WERI-Rb-1 (cell line): ENCODE measurements at places on chromosomes 1 and 21.

DNA sequence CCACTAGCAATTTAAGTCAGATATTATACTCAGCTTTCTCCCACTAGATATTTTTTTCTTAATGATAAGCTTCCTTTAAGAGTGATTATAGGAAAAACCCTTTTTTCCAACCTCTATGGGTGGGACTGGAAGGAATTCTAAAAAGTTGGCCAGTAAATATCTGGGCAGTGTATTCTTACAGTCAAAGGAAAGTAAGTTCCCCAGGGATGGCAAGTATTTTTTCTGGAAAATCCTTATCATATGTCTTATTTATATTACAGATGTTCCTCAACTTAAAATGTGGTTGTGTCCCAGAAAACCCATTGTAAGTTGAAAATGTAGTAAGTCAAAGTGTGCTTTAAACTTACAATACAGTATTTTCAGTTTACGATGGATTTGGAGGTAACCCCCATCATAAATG, 29.2 kb downstream of the CMPK1 start:
- DNase-seq = no peak

DNA sequence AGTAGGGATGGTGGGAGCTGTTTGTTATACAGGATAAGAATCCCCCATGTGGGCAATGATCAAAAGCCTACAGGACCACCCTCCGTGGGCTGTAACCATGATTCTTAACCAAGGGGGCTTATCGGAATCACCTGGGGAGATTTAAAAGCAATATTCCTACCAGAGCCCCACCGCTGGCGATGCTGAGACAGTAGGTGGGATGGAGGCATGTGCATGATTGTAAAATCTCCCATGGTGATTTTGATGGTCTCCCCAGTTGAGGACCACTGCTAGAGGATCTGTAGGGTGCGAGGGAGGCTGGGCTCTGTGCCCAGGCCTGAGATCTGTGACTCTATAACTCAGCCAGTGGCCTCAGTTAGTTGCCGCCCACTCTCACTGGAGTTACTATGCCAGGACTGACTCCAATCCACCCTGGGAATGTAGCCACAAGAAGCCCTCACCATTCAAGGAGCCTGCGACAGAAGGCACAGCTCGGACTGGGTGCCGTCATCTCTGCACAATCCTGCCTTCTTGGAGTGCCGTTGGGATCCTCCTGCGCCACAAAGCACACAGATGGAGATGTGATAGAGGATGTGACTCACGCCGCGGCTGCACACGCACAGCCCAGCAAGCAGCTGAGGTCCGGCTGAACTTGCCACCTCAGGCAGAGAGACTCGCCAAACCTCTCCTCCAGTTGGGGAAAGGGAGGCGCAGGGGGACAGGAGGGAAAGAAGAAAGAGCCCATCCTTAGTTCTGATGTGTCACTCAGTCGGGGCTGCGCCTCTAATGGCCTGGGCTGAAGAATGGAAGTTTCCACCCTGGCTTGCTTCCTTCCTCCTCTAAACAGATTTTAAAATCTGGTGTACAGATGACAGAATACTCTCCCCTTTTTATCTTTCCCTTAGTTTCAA, 26.5 kb downstream of the AKNAD1 start:
- no peak for DNase-seq

GRCh38 chr1:2398871-2399270, 7.2 kb downstream of the RER1 start:
- DNase-seq = no peak

GRCh38 chr1:89633800-89634625, 1.1 kb downstream of the LRRC8C start:
- DNase-seq = no peak

DNA sequence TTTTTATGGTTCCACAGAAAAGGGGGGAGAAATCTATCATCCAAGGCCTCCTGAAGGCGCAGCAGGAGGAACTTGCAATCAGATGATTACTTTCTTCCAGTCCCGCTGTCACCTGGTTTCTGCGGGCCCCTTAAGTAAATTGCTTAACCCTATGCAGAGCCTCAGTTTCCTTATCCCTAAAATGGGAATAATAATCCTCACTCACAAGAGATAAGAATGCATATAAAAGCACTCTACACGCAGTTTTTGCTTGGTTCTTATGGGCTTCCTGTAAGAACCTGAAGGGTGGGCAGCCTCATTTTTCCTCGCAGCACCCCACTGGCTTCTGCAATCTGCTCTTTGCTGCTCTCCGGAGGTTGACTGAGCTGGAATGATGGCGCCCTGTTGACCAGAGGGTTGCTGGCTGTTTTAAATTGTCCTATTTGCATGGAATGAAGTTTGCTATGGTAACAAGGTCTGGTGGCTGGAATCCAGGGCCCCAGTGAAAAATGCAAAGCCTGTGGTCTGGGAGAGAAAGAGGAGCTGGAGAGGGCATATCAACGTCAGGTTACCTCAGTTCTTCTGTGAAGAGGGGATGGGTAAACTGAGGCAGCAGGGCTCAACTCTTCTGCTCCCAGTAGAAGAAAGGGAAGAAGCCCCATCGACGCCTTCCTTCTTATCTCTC, 1.0 kb upstream of the KAZN start:
- DNase-seq = no peak

- no peak for DNase-seq
These were observed 74.0 kb downstream of the NPHP4 start for GRCh38 chr1:5918275-5918649.

DNA sequence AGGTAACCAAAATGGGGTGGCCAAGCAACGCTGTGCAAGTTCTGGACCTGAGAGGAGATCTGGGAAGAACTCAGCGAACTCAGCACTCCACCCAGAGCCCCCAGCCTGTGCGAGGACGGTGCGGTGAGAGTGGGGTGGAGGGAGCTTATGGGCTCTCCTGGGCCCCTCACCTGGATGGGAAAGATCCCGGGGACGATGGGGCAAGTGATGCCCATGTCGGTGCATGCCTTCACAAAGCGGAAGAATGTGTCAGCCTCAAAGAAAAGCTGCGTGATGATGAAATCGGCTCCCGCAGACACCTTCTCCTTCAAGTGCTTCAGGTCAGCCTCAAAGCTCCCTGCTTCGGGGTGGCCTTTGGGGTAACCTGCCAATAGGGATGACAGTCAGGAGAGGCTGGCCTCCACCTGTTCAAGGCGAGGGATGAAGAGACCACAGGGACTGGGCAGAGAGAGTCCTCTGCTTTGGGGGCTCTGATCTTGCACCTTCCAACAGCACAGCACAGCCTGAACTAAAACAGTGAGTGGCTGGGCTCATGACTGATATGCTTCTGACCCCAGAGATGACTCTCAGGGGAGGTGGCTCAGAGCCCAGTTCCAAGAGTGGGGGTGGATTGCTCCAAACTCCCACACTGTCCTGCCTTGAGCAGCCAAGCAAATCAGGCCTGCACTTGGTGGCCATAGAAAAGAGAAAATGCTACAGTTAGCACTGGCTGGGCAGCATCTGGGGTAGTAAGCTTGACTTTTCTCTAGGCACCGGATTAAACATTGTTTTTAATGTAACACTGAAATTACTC, 9.5 kb downstream of the MTHFR start:
- no peak for DNase-seq

GRCh38 chr1:91511386-91511785, 10.7 kb downstream of the CDC7 start:
- DNase-seq = no peak

DNA sequence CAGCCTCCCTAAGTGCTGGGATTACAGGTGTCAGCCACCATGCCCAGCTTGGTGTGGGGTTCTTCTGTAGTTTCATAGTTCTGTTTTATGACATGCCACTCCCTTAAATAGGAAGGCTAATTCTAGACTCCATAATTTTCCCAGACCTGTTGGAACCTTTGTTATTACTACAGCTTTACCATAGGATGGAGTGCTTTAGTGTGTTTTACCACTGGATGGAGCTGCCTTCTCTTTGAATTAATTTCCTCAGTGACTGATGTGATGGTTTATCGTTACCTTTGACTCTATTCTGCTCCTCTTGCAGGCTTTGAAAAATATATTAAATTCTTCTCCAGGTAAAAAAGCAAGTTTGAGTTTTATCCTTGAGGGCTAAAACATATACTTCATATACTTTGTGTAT, 84.6 kb upstream of the NEK7 start:
- DNase-seq = no peak

DNA sequence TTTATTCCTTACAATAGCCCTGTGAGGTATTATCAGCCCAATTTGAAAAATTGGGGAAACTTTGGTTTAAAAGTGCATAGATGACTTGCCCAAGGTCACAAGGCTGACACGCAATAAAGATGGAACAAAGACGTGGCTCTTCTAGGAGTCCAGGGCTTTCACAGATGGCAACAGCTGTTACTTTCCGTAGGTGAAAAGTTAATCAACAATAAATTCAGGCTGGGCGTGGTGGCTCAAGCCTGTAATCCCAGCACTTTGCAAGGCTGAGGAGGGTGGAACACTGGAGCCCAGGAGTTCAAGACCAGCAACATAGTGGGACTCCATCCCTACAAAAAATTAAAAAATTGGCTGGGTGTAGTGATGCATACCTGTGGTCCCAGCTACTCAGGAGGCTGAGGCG, 87.8 kb upstream of the ATF3 start:
- peak; percentile 59 for DNase-seq

DNA sequence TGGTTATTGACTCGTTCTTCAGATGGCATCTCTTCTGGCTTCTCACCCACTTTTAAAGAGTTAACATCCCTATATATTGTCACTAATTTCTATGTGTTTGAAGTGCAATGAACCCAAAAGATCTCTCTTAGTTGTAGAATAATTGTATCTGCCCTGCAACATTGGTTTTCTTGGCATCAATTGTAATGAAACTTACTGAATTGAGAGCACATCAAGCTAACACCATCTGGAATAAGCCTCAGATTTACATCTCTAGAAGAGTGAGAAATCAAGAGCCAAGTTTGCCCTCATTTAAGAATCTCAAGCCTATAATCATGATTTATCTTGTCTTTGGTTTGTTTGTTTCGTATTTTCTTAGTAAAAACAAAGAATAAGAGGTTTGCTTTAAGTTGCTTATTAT, 372.6 kb upstream of the LRRC7 start:
- DNase-seq = no peak

- no peak for DNase-seq
These were observed 57.2 kb downstream of the AGPAT3 start for GRCh38 chr21:43921979-43922945.

DNA sequence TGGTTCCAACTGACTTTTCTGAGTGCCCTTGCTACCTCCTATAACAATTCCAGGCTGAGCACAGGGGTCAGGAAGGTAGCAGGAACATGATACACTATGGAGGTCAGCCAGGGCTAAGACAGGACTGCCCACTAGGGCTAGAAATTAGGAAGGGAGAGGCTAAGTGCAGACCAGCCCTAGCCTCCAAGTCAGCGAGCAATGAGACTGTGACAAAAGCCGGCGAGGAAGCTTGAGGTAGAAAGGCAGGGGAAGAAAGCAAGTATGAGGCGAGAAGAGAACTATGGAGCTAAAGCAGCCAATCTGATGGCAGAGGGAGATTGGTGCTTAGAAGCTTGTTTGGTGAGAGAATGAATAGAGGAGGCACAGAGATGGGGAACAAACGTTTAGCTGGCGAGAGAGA, 4.7 kb downstream of the UROD start:
- no peak for DNase-seq

DNA sequence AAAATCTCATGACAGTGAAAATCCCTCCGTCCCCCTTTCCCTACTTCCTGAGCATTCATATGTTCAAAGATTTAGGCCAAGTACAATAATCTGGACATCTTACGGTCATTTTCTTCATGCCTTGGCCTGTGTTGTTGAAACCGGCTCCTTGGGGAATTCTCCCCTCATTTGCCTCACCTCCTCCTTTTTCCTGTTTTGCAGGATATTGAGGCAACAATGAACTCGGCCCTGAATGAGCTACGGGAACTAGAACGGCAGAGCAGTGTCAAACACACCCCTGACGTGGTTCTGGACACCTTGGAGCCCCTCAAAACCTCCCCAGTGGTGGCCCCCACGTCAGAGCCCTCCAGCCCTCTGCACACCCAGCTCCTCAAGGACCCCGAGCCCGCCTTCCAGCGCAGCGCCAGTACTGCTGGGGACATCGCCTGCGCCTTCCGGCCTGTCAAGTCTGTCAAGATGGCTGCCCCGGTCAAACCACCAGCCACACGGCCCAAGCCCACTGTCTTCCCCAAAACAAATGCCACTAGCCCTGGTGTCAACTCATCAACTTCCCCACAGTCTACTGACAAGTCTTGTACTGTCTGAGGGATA, 9.3 kb upstream of the IKBKE start:
- no peak for DNase-seq

GRCh38 chr1:72690871-72691270, 408.5 kb upstream of the NEGR1 start:
- no peak for DNase-seq

DNA sequence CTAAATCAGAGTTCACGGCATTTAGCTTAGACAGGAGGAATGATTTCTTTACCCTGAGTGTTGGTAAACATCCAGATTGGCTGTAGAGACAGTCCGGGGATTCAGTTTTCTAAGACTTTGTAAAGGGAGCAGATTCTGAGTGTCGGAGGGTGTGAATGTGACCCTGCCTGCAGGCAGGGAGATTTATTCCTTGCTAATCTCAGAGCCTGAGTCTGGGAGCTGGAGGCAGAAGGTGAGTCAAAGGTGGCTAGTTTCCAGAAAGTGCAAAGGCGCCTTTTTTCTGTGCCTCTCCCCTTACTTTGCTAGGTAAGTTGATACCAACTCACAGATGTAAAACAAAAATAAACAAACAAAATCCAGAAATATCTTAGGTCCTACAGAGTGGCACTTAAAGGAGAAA, 11.7 kb downstream of the ATP1B1 start:
- DNase-seq = no peak

DNA sequence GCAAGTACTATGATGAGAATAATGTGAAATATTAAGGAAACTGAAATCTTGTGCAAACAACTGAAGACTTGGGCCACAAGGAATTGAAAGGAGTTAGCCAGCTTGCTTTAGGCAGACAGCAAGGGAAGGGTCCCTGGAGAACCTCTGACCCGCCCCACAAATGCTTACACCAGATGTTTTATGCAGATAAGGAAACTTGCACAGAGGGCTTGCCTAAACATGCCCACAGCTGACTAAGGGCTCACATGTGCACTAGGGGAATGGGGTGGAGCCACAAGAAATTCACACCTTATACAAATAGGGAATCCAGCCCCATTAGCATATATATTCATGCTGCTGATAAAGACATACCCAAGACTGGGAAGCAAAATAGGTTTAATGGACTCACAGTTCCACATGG, 86.1 kb upstream of the CYYR1 start:
- no peak for DNase-seq

DNA sequence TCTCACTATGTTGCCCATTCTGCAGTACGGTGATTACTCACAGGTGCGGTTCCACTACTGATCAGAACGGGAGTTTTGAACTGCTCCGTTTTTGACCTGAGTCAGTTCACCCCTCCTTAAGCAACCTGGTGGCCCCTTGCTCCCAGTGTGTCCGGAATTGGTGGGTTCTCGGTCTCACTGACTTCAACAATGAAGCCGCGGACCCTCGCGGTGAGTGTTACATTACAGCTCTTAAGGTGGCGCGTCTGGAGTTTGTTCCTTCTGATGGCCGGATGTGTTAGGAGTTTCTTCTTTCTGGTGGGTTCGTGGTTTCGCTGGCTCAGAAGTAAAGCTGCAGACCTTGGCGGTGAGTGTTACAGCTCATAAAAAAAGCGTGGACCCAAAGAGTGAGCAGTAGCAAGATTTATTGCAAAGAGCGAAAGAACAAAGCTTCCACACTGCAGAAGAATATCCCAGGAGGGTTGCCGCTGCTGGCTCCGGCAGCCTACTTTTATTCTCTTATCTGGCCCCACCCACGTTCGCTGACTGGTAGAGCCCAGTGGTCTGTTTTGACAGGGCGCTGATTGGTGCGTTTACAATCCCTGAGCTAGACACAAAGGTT, 17.6 kb upstream of the PARP1 start:
- no peak for DNase-seq

GRCh38 chr1:246008363-246008831, 498.7 kb downstream of the SMYD3 start:
- DNase-seq = no peak
